ENCODE measurements at places on chromosomes 4 and X. TPM values are rescaled to one million over a fixed set of nuclear protein-coding genes. Genes with fewer than 3 reads are reported as not detected.

The GLOD5 gene
- not detected for total RNA-seq

The SOX3 gene
- not detected for total RNA-seq

The HSD17B11 gene
- 50.5 TPM for total RNA-seq

The HMGN5 gene
- 14.4 TPM for total RNA-seq

The ATP8A1 gene
- total RNA-seq: 0.76 TPM

The SASH3 gene
- total RNA-seq: not detected

The FAM149A gene
- total RNA-seq: 45.5 TPM

The TRO gene
- total RNA-seq: not detected

Measured in Calu3 (cell line).